ENCODE measurements at places on chromosomes 1 and 21. TPM values are rescaled to one million over a fixed set of nuclear protein-coding genes. Genes with fewer than 3 reads are reported as not detected.

Gene EFNA1
- 0.50 TPM for total RNA-seq

Gene SGIP1
- total RNA-seq = 5.3 TPM

GRCh38 chr1:197399755-197400521, 131.9 kb downstream of the CRB1 start:
- no peak overlapping the region for H3K4me3 ChIP-seq
- DNase-seq = no peak
- peaks cover 2% of the 10 kb centered on the region for H3K27me3 ChIP-seq
- H3K4me1 ChIP-seq = no peaks in the 10 kb centered on the region
- no peak overlapping the region for H3K27ac ChIP-seq
- H3K36me3 ChIP-seq = no peaks in the 10 kb centered on the region

GRCh38 chr1:171811672-171812071, 29.6 kb upstream of the DNM3 start:
- H3K27me3 ChIP-seq = no peaks in the 10 kb centered on the region
- peaks cover 5% of the 10 kb centered on the region for H3K4me1 ChIP-seq
- DNase-seq = no peak
- no peak overlapping the region for H3K4me3 ChIP-seq

DNA sequence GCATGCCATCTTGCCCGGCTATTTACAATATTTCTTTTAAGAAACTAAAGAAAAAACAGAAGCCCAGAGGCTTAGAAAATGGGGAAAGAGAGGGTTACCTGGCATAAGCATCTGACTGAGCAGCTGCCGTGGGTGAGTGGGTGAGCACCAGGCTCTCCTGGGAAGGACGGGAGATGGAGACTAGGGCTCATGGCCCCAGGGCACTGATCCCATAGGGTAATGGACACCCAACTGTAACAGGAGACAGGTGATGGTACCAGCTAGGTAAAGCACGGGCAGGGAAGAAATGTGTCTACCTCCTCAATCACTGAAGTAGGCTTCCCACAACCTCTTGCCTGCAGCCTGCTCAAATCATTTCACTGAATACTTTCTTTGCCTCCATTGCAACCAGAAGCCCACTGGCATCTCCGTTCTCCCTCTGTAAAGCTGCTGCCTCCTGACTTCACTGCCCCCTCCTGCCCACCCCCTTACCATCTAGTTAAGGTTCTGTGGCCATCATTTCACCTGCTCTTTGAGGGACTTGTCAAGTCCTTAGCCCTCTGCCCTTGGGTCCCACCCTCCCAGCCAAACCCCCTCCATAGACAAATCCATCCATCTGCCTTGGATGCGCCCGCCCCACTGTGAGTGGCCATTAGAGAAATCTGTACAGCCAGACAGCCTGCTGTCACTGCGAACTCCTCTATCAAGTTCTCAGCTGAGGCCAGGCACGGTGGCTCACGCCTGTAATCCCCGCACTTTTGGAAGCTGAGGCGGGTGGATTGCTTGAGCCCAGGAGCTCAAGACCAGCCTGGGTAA, 6.2 kb downstream of the TMEM125 start:
- no peak overlapping the region for H3K27ac ChIP-seq
- H3K27me3 ChIP-seq = peaks cover 9% of the 10 kb centered on the region
- peaks cover 22% of the 10 kb centered on the region for H3K4me1 ChIP-seq
- DNase-seq = no peak

DNA sequence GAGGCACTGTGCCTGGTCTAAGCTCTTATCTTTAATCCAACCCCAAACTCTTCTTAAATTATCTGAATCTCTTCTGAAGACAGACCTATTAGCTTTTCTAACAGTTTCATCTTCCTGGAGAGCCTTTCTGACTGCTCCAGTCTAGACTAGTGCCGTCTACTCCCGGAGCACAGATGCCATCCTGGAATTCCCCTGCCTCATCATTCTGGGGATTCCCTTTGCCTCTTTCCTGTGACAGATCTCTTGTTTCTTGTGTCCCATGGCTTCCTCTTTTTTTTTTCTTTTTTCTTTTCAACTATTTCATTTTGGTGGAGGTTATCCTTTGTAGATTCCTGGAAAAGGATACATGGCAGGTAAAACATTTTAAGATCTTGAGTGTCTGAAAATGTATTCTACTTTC, 11.7 kb downstream of the SEMA4A start:
- no peak overlapping the region for H3K27ac ChIP-seq
- H3K4me1 ChIP-seq = peaks cover 20% of the 10 kb centered on the region

DNA sequence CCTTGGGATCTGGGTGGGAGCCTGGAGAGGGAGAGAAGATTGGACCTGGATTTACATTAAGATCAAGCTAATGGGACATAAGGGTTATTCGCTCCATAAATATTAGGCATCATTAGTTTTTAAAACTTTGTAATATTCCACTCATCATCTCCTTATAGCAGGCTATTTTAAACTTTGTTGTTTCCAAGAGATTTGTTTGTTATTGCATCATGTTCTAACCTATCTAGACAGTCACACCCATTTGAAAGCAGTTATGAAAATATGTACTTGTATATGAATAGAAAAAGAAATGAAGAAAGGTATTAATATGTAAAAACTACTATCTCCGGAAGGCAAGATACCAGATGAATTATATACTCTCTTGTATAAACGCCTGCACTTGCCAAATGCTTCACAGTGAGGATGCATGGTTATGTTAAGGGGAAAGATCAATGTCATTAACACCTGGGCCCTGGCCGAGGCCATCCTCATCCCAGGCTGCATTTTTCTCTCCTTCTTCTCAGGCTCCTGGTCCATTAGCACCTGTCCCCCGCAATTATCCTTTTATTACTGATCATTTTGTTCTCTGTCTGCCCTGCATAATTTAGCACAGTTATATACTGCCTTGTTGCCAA, 468.2 kb downstream of the MATN1 start:
- no peaks in the 10 kb centered on the region for H3K36me3 ChIP-seq
- no peak overlapping the region for H3K27ac ChIP-seq
- H3K4me1 ChIP-seq = peaks cover 13% of the 10 kb centered on the region
- H3K4me3 ChIP-seq = no peak overlapping the region

DNA sequence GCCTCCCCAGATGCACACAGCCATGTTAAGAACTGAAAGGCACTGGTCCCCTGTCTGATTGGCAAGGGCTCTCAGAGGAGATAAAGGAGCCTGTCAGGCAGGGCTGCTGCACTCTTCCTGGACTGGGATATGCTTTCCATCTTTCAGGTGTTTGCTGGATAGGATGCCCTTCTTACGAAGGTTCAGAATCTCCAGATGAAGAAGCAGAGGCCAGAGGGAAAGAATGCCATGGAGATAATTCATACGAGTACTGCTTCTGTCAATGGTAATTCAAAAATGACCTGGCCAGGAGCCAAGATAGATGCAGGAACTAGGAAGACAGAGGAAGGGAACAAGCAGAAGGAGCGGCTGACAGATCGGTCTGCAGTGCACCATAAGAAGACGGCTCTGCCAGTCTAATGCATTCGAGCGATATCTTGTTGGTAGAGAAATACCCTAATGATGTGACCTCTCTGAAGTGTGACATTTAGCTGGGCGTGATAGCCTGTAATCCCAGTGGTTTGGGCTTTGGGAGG, 16.6 kb upstream of the ATP2B4 start:
- H3K27ac ChIP-seq = no peak overlapping the region
- H3K4me1 ChIP-seq = peaks cover 12% of the 10 kb centered on the region

- peaks cover 6% of the 10 kb centered on the region for H3K36me3 ChIP-seq
- no peaks in the 10 kb centered on the region for H3K27me3 ChIP-seq
- no peak overlapping the region for H3K4me3 ChIP-seq
- no peaks in the 10 kb centered on the region for H3K4me1 ChIP-seq
Measured at GRCh38 chr1:186745531-186746146, 65.4 kb upstream of the PTGS2 start.
